COR-L47 (cell line): ENCODE measurements at places on chromosomes 3 and 15.
A peak's percentile ranks its signal among the peaks of the same experiment; 100 is the strongest.

DNA sequence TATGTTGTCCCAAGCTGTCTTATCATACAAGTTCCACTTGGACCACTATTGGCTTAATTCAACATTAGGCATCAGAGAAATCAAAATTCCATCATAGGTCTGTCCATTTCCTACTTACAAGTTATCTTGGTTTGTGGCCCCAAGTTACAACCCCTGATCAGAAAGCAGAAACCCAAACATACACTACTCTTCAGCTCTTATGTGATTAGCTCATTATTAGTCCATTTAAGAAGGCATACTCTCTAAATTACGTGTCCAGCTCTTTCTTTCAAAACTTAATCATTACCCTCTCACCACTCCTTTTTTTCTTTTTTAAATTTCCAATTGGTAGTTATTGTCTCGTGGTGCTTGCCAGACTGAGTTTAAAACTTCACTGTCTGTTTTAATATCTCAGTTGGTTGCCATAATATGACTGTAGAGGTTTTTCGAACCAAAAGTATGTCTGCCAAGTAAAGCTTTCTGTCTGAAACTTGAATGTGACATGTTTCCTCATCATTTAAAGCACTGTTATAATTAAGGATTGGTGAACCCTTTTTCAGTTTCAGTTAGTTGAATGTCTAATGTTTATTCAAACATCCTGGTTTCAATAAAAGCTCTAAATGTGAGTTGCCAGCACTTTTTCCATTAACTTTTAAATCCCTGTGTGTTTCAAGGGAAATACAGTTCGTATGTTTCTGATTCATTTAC, 150.3 kb downstream of the SAMMSON start:
- no peak for DNase-seq

GRCh38 chr15:76185716-76186115, 125.6 kb downstream of the ETFA start:
- DNase-seq, result peak; percentile 45

DNA sequence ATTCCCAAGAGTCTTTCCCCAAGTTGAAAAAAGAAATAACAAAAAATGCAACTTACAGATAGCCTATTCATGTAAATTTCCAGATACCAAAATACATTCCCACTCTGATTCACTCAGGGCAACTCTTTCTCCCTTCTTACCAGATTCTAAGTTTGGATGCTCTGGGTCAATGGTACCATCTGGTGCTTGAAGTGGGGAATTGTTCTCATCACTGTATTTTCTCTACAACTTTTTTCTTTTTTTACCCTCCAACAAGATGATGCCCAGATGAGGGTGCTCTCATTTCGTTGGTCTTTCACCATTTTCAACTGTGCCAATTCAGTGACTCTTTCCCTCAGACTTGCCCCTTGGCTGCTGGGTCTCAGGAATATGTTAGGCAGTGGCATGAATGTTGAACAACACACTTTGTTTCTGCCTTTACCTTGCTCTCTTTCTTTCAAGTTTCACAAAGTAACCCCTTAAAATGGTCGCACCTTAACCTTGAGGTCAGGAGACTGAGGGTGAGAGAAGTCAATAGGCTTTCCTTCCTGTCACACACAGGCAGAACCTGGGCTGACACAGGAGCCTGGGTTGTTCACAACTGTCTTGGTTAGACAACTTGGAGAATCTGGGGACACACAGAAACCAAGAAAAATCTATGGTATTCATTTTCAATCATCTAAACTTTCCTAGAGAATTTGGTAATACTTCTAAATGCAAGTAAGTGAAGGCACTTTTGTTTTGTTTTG, 330.7 kb upstream of the SLCO3A1 start:
- DNase-seq, result peak; percentile 32

GRCh38 chr3:14976317-14976716, 28.9 kb downstream of the NR2C2 start:
- DNase-seq, result no peak

- DNase-seq, result no peak
Measured at GRCh38 chr3:196634224-196634623, 5.3 kb upstream of the NRROS start.

GRCh38 chr15:38130740-38131498, 121.7 kb upstream of the SPRED1 start:
- no peak for DNase-seq

GRCh38 chr3:13483286-13483685, 3.2 kb downstream of the HDAC11 start:
- DNase-seq, result no peak

GRCh38 chr3:86774082-86774691, 216.8 kb downstream of the VGLL3 start:
- peak; percentile 4 for DNase-seq

GRCh38 chr3:56424885-56425284, 43.4 kb downstream of the ERC2 start:
- DNase-seq, result no peak

- DNase-seq, result no peak
Measured at GRCh38 chr3:180615954-180616353, 14.0 kb downstream of the TTC14 start.

DNA sequence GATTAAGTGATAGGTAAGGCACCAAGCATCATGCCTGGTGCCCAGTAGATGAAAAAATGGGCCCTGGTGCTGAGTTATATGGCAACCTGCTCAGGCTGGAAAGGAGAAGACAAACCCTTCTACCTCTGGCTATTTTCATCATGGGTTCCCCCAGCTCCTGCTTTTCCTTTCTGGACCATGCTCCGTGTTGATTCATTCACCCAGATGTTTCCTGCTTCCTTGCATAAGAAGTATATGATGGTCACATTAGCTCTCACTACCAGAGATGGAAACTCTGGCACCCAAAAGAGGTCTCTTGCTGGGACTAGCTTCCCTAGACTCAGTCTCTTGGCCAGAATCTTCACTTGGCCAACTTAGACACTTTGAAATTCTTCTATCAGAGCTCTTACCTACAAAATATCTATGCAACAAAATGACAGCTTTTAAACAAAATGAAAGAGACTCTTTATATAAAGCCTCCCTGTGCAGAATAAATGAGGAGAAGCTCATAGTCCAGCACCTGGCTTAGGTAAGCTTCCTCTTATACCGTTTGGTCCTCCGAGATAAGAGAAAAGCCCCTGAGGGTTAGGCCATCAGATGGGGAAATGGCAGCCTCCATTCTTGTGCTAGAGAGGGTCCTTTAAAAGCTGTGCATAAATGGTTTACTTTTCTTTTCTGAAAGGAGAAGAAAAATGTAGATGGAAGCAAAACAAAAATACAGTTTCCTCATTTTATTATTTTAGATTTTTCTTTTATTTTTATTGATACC, 46.8 kb upstream of the MCF2L2 start:
- no peak for DNase-seq

DNA sequence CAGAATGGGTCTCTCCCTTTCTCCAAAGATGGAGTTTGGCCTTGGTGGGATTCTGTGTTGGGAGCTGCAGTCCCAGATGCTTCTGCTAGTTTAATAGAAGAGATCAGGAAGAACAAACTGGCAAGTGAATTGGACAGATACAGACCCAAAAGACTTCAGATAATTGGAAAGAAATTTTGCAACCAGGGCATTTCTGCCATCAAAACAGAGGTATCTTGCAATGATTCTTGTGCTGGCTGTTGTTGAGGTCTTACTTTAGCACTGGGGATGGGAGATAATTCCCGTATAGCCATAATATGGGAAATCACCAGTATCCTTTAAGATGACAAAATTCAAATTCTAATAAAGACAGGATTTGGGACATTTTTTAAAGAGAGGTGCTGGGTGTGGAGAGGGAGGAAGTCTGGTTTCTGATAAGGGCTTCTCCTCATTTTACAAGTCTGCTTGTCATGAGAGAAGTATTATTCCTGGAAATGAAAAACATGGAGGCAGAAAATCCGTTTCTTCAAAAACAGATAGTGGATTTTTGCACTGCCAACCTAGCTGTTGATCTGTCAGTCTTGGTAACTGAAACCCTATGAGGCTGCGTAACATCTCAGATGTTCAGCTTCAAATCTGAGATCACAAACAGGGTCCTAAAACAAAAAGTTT, 40.1 kb downstream of the FNDC3B start:
- DNase-seq, result no peak

DNA sequence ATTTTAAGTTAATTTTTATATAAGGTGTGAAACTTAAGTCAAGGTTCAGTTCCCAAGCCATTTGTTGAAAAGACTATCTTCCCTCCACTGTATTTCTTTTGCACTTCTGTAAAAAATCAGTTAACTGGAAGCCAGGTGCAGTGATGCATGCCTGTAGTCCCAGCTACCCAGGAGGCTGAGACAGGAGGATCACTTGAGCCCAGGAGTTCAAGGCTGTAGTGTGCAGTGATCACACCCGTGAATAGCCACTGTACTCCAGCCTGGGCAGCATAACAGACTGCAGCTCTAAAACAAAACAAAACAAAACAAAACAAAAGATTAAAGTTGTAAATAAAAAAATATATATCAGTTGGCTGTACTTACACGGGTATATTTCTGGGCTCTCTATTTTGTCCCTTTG, 33.1 kb upstream of the SEC22A start:
- no peak for DNase-seq

DNA sequence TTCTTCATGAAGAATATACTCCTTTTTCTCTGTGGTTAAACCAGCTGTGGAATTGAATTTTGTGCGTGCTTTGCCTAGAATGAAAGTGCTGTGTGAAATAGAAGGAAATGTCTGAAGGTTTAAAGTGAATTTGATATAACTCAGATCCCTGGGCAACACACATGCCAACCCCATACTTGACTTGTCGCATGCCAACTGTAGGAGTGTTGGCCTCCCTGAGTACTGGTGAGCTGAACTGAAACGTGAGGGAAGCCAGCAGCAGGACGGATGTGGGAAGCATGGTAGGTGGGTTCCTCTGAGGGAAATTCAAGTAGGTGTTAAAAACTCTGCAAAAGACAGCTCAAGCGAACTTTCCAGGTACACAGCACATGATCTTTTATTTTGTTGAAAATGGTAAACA, 14.7 kb downstream of the FAN1 start:
- no peak for DNase-seq

- DNase-seq, result no peak
Measured at GRCh38 chr15:81095690-81096365, 38.2 kb upstream of the CFAP161 start.
